ENCODE measurements at places on chromosomes 11 and 22.
A peak's percentile ranks its signal among the peaks of the same experiment; 100 is the strongest.

DNA sequence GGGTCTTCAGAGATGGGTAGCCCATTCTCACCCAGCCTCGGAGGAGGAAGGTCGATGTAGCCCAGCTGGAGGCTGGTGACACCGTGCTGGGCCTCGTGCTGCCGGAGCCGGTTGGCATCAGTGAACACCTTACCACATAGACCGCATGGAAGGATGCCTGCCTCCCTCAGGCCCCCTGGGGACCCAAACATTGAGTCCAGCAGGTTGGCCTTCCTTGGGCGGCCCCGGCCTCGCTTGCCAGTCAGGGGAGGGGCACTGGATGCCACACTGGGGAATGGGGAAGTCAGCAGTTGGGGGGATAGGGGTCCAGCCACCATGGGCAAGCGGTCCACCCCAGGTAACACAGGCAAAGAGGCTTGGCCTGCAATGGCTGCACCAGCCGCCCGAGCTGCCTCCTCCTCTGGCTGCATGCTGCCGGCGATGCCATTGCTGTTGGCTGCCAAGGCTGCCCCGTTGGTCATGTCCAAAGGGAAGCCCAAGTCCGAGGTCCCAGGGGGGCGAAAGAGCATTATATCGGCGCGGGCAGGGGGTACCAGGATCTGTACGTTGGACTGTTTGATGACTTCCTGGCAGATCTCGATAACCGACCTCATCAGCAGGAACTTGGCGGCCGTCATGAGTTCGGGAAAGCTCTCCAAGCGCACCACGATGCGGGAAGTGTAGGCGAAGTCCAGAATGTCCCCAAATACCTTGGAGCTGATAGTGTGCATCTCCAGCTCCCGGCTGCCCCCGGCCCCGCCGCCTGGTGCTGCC, 1.4 kb downstream of the PATZ1 start:
- peak; percentile 61 for DNase-seq

GRCh38 chr22:44277386-44278135, 35.2 kb downstream of the SHISAL1 start:
- no peak for DNase-seq

GRCh38 chr11:111977146-111978027, 40.2 kb downstream of the DIXDC1 start:
- no peak for DNase-seq

- DNase-seq: peak; percentile 15
These were observed 84.9 kb upstream of the NARS2 start for GRCh38 chr11:78659326-78660270.

- DNase-seq: no peak
These were observed 368.6 kb downstream of the OPCML start for GRCh38 chr11:133163463-133164419.

- no peak for DNase-seq
These were observed 111.8 kb upstream of the MTMR2 start for GRCh38 chr11:96035740-96036078.

DNA sequence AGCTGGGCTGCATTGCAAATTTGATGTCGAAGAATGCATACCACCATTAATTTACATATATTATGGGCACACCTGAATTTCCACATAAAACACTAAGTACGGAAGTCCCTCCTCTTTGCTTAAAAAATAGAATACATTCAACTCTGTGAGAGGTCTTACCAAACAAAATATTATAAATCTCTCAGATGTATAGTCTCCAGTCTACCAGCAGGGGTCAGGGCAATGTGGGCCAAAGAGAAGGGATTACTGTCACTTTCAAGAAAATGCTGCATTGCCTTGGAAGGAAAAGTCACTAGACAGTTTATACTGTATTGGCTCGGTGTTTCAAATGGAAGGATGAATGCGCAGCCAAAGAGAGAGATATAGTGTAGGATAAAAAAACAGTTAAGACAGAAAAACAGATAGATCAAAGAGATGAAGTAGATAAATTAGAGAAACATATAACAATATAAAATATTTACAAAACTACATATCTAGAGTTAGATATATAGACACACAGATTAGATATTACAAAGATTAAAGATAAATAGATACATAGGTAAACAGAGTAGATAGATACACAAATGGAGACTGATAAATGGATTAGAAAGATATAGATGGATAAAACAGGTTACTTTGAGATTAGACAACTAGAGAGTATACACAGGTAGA, 20.9 kb downstream of the SERGEF start:
- DNase-seq: peak; percentile 59

- DNase-seq: no peak
These were observed 158.4 kb downstream of the ATG16L2 start for GRCh38 chr11:72972496-72973128.

DNA sequence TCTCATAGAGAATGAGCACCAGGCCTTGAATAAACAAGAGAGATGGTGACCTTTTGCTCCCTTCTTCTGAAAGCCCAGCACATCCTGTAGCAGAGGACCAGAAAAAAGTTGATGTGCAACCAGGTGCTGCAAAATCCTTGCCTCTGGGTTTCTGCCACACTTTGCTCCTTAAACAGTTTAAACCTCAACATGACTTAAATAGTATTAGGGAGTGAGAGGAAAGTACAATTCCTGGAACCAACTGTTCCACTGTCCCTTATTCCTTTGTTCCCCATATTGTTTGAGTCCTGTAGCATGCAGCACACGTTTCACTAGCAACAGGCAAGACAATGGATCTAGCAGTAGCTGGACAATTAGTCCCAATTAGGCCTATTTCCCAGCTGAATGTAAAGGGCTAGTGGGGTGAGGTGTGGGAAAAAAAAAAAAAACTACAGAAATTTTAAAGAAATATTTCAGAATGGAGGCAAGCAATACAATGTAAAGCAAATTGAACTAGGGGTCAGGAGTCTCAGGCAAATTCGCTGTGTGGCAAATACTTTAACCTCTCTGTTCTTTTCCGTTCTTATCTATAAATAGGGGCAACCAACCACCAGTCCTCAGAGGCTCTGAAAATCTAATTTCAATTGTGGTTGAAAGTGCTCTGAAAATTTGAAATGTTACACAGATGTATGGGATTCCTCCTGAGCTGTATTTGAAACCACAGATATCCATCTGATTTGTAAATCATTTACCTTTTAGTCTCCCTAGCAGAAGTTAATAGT, 6.6 kb downstream of the MPPED2 start:
- no peak for DNase-seq

DNA sequence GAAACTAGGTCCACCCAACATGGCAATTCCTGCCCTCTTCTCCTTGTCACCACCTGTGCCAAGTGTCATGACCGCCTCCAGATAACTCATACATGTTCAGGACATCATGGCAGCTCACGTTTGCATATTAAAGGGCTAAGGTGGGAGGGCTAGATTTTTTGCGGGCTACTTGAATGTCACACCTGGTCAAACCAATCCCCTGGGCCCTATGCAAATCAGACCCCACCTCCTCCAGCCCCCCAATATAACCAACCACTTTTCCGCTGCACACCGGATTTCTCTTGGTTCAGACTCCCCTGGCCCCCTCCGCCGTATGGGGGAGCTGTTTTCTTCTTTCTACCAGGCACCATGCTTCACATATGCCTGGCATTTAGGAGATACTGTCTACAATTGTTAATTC, 12.6 kb downstream of the UPB1 start:
- no peak for DNase-seq

DNA sequence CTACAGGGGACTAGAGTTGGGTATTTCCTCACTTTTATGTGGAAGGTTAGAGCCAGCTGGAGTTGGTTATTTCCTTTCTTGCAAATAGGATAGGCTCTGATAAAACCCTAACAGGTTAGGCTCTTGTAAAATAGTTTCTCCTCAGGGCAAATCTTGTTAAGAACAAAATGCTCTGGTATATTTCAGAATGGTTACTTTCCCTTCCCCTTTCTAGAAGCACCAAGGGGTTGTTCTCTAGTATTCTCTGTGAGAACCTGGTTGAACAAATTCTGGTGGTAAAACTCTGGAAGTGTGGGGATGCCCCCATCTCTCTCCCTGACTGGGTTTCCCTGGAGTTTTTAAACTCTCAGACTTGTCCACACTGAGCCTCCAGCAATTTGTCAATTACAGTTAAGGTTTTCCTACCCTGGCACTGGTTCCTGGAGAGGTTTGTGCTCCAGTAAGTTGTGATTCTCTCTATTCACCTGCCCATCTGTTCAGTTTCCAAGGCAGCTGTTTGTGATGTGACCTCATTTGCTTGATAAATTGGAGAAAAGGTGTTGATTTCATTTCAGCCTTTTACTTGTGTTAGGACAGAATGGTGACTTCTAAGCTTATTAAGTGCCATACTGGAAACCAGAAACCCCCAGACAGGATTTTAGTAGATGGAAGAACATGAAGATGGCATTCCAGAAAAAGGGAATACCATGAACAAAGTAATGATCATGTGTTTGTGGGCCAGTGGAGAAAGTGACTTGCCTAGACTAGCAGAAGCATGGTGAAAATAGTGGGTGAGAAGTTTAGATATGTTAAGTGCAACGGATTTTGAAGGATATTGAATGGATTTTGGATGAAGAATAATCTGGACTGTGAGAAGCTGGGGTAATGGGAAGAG, 64.6 kb downstream of the EXT2 start:
- DNase-seq: no peak

DNA sequence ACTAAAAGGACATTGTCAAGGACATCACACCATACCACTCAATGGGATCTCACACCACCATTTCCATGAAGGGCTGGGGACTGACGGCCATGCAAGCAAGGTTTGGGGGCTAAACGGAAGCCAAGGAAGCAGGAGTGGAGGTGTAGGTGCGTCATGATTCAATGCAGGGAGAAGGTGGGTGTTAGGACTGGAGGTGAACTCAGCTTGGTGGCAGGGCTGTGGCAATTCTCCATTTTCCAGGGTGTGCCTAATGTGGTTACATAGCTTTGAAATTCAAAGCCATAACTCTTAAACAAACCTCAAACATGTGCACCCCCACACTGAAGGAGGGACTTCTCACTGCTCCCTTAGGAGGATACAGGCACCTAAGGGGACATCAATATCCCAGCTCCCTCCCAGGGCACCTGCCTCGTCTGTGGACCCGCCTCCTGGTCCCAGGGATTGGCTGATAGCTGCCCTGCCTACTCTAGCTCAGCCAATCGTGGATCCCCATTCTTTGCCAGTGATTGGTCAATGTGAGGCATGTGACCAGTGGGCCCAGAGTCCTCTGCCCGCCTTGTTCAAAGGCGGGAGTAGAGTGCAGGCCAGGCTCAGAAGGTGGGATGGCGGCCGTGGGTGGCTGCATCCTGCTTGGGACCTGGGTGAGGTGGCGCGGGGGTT, 64.6 kb downstream of the CTTN start:
- no peak for DNase-seq

GRCh38 chr11:75644946-75645345, 23.9 kb downstream of the MAP6 start:
- DNase-seq: no peak

GRCh38 chr11:65640483-65641296, 2.8 kb downstream of the SIPA1 start:
- peak; percentile 77 for DNase-seq

DNA sequence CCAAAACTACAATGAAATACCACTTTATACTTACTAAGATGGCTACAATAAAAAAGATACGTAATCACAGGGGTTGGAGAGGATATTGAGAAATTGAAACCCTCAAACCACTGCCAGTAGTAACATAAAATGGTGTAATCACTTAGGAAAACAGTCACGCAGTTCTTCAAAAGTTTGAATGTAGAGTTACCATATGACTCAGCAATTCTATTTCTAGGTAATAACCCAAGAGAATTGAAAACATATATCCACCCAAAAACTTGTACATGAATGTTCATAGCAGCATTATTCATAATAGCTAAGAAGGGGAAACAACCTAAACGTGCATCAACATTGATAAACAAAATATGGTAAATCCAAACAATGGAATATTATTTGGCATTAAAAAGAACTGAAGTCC, 24.4 kb upstream of the PSMA1 start:
- no peak for DNase-seq

- DNase-seq: peak; percentile 44
These were observed 67.0 kb upstream of the TBCEL start for GRCh38 chr11:120956710-120957495.

- DNase-seq: no peak
These were observed 6.9 kb downstream of the AQP11 start for GRCh38 chr11:77596626-77597025.

DNA sequence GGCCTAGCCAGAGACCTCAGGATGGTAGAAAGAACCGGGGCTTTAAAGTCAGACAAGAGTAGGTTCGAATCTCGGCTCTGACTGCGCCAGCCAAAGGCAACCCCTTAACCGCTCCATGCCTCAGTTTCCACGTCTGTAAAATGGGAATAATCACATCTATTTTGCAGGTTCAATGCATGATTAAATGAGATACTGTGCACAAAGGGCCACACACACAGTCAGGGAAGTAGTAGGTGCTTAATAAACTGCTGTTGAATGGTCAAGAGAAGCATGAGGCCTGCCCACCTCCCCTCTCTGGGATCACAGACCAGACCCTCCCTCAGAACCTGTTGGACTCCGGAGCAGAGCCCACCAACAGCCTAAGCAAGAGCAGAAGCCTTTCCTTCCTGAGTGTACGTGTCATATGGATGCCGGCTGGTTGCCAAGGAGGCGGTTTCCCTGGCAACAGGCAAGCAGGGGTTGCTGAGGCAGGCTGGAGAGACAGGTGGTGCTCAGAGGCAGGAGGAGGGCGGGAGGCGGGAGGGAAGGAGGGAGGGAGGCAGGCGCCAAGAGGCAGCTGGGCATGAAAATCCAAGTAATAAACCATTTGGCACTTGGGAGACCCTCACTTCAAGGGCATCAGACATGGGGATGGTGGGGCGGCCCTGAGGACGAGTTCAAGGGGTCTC, 43.9 kb downstream of the NFAM1 start:
- no peak for DNase-seq

DNA sequence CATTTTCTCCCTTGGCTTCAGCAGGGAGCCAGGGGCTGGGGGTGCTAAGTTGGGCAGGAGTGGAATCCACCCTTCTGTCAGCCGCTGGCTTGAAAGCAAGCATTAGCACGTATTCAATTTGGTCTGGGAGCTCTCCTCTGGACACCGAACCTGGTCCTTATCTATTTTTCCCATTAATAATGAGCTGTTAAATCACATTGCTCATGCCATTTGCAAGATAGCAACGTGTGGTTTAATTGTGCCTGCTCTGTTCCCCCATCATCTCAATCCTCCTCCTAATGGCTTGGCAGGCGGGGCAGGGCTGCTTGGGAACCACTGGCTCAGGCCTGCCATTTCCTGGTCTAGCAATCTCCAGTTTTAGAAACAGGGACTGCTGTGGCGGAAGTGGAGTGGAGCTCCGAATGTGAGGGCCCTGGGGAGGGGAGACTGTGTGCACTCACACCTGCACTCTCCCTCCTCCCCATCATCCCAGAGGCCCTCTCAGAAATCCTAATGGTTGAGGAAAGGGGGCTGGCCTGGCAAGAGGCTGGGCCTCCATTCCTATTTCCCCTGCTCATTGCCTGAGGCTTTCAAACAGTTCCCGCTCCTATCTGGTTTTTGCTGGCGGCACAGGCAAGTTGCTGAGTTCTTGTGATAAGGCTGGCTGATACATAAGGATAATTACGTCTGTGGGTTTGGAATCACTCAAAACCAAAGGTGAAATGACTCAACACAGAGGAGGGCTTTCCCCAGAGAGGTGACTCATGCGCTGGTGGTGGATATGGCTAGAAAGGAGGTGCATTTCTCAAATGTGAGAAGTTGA, 201.2 kb upstream of the E2F8 start:
- DNase-seq: peak; percentile 74

All from activated CD8-positive, alpha-beta memory T cell treated with anti-CD3 and anti-CD28 coated beads, Interleukin-2, amount 10 ng/mL, durations not matched to agents 7 days and 5 days (primary cell).